ENCODE measurements at places on chromosomes 5 and 9. TPM values are rescaled to one million over a fixed set of nuclear protein-coding genes. Genes with fewer than 3 reads are reported as not detected.

Gene TMC1
- under 0.01 TPM for total RNA-seq

Gene PCDHGA2
- 10.5 TPM for total RNA-seq

Gene C9orf153
- total RNA-seq = 1.5 TPM

Gene DNAJA1
- 47.1 TPM for total RNA-seq

Gene TRIM7
- 1.4 TPM for total RNA-seq

Gene GZMA
- total RNA-seq = 1.7 TPM

Gene PHF24
- total RNA-seq = under 0.01 TPM

Gene EQTN
- total RNA-seq = not detected
